ENCODE measurements at places on chromosomes 12 and 14.

DNA sequence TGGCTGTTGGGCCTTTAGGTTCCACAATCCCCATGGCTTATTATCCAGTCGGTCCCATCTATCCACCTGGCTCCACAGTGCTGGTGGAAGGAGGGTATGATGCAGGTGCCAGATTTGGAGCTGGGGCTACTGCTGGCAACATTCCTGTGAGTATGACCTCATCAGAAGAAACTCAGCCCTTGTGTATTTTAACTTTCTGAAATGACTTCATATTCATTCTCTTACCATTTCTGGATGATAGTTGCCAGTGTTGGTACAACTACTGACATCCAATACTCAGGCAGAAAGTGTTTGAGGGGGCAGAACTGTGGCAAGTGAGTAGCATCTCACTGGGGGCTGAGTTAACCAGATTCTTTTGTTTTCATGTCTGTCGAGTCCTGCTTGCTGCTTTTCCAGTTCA lies 2.3 kb downstream of the DAZAP2 start:
- DNase-seq, result no peak

- no peak for DNase-seq
These were observed 73.7 kb downstream of the PTPN21 start for GRCh38 chr14:88481059-88481458.

DNA sequence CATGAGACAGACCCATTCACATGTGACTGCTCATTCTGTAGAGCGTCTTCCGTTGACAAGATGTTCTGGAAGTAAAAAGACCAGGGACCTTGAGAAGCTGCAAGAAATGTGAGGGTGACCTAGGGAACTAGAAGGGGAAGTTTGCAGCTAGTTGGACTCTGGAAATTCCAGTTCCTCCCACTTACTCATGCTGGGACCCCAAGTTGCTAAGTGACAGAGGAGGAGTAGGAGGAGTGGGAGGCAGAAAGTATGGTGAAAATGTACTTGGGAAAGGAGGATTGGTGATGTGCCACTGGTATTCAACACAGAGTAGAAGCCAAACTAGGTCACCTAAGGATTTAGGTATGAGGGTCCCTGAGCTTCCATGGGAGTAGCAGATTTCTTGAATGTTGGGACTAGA lies 132.4 kb downstream of the KCNA5 start:
- no peak for DNase-seq

- no peak for DNase-seq
These were observed 137.7 kb upstream of the TRHDE start for GRCh38 chr12:72134246-72135020.

Data from activated naive CD4-positive, alpha-beta T cell treated with anti-CD3 and anti-CD28 coated beads, Interleukin-2, amount 50 U/mL, for 16 hours (primary cell).